ENCODE measurements at places on chromosomes 12 and 14.

GRCh38 chr14:23605931-23606585 is 27.5 kb upstream of the JPH4 start:
- DNase-seq = no peak

GRCh38 chr12:22083167-22083566 is 37.1 kb downstream of the CMAS start:
- DNase-seq = no peak

- no peak for DNase-seq
Observed at GRCh38 chr12:6046511-6047180, 77.8 kb downstream of the VWF start.

- DNase-seq = no peak
Observed at GRCh38 chr12:71752891-71753290, 1.8 kb upstream of the RAB21 start.

- no peak for DNase-seq
Observed at GRCh38 chr14:74940956-74941565, 14.3 kb downstream of the PGF start.

DNA sequence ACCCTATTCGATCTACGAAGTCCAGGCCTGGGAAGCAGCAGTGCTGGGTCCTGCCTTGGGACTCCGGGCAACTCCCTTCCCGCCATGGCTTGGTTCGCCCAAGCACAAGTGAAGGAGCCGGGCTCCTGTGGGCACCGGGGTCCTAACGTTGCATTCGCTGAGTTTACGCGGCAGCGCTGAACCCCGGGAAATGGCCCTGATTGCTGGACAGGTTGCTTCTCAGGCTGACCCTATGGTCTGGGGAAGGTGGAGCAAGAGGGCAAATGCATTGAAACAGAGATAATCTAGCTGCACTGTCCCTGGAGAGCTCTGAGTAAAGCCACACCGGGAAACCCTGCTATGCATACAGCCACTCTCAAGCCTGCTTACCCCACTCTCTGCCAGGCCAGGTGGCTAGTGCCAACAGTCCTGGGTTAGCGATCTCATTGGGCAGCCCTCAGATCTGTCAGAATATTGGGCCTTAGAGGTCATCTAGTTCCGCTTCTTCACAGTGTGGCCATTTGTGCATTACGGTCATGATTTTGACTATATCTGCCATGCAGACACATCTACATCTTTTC is 11.3 kb downstream of the SYNE3 start:
- no peak for DNase-seq

DNA sequence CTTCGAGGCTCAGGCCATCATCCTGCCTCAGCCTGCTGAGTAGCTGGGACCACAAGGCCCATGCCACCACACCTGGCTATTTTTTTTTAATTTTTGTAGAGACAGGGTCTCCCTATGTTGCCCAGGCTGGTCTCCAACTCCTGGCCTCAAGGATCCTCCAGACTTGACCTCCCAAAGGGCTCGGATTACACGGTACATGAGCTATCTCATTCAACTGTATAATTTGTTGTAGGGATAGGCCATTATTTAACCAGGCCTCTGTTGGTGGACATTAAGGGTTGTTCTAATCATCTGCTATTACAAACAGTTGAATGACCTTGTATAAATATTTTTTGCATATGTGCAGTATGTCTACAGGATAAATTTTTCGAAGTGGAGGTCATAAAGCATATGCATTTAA is 9.0 kb downstream of the KIF5A start:
- DNase-seq = no peak

- no peak for DNase-seq
Observed at GRCh38 chr14:41137741-41138140, 468.9 kb upstream of the LRFN5 start.
